ENCODE measurements at places on chromosomes 3 and 15.

DNA sequence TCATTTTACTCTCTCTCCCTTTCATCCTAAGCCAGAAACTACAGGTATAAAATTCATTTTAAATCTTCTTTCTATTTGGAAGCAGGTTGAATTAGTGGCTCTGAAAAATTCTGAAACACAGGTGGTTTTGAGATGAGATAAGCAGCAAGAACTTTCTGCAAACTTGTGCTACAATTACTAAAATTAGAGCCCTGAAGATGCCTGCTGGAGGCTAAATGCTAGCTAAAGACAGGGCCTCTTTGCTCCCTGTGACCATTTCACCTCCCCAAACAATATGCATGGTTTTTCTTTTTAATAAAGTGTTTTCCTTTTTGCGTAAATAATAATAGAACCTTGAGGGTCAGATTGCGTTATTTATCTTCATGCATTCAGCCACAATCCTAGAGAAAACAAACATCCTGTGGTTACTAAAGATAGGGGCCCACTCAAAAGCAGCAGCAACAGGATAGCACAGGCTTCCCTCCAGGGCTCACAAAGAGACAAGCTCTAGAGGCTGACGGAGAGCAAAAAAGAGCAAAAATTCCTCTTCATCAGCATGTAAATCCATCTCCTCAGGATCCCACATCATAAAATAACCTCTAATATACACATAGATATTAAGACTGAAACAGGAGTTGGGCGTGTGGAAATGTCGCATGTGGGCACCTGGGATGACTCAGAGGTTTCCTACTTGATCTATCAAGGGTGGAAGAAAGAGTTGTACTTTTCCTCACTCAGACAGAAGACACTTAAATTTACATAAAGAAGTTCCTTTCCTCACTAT, 26.5 kb upstream of the CP start:
- no peak for DNase-seq

DNA sequence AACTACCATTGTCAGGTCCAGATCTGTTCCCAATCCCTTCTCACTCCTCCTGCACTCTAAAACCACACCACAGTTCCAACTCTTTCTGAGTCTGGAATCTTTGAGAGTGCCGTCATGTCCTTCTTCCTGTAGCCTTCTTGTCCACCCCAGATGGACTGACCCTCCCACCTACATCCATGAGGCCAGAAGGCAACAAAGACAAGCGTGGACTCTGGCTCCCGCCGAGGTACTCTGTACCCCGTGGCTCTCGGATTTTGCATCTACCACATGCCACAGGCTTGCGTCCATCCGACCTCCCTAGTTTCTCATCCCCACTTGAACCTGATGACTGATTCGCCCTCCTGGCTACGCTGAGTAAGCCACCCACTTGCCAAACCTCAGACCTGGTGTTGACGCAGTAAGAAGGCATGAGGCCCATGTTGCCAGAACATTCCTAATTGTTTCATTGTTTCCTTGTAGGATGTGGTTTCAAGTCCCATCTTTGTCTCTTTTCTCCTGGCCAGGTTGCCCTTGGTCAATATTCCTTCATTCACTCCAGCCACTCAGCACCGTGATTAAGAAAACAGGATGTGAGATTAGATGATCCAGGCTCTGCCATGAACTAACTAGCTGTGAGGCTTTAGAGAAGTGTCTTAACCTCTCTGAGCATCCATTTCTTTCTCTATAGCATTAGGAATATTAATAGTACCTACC, 1.1 kb upstream of the ZBTB38 start:
- no peak for DNase-seq

DNA sequence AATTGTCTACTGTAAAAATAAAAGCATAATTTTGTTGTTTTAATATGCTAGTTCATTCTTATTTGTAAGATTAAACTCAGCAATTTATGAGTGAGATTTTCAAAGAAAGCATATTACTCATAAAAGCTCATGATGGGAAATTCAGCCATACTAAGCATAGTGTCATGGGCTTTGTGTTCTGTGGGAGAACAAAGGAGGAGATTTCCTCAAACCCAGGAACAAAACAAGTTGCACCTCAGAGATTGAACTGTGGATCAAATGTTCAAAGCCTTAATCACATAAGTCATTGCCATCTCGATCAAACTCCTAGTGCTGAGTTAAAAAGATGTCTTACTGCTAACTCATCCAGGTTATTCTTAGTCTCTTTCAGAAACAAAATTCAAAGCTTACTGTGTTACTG, 85.6 kb upstream of the PDZRN3 start:
- DNase-seq: no peak

- no peak for DNase-seq
Measured at GRCh38 chr15:68488290-68488689, 56.3 kb upstream of the ITGA11 start.

- DNase-seq: no peak
Measured at GRCh38 chr3:161333696-161334095, 37.6 kb downstream of the SPTSSB start.

GRCh38 chr3:87175732-87176131, 51.4 kb upstream of the CHMP2B start:
- no peak for DNase-seq

GRCh38 chr3:8981700-8982099, 18.4 kb upstream of the RAD18 start:
- no peak for DNase-seq

- DNase-seq: no peak
Measured at GRCh38 chr3:82561784-82562183, 800.3 kb upstream of the GBE1 start.

GRCh38 chr3:162525771-162526170, 1029.2 kb downstream of the OTOL1 start:
- no peak for DNase-seq

DNA sequence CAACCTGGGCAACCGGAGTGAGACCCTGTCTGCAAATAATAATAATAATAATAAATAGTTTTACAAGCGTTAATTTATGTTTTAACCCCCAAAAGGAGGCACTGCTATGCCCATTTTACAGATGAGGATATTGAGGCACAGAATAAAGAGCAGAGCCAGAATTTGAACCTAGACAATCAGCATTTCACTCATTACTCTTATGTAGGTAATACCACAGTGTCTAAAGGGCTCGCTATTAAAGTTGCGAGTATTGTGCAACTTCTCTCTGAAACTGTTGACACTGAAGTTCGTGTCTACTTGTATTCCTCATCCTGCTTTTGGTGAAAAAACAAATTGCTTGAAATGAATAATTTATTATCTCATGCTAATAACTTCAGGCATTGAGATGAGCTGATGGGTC, 2.8 kb downstream of the C2CD4A start:
- no peak for DNase-seq

DNA sequence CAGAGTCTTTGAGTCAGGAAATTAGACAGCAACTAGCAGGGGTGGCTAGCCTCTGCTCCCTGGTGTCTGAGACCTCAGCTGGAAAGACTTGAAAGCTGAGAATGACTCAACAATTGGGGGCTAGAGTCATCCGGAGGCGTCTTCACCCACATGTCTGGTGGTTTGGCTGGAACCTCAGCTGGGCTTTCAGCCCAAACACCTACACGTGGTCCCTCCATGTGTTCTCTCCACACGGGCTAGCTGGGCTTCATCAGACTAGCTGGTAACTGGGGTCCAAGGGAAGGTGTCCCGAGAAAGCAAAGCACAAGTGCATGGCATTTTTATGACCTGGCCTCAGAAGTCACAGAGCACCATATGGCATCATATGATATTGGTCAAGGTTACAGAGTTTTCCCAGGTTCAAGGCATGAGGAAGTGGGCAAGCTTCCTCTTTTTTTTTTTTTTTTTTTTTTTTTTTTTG, 19.9 kb upstream of the ABHD2 start:
- DNase-seq: no peak

DNA sequence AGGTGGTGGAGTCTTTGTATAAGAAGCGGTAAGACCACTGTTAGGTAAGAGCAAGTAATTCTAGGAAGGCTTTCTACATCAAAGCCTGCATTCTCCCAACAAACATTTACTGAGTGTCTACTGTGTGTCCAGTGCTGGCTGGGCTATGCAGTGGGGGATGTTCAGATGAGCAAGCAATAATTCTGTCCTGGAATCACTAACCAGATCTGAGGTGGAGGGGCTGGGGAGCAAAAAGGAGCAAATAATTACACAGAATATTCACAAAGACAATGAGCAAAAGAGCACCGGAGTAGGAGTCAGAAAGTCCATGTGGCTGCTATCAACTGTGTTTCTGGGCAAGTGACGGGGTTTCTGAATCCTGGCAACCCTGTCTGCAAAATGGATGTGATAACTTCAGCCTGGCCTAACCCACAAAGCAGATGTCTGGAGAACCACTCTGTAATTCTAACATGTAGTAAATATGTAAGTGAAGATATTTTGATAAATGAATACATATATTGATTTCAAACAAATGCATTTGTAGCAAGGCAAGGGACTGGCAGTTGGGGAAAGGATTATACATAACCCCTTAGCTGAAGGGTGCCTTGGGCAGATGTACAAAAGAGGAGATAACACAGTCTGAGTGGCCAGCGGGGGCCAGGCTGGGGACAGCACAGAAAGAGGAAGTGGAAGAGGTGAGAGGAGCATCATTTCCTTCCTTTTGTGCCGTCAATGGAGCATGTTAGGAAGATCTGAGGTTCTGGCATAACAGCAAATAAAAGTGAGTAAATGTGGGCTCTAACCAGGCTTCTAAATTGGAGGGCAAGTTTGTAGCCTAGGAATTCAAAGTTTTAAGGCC, 28.8 kb downstream of the CYP8B1 start:
- no peak for DNase-seq

DNA sequence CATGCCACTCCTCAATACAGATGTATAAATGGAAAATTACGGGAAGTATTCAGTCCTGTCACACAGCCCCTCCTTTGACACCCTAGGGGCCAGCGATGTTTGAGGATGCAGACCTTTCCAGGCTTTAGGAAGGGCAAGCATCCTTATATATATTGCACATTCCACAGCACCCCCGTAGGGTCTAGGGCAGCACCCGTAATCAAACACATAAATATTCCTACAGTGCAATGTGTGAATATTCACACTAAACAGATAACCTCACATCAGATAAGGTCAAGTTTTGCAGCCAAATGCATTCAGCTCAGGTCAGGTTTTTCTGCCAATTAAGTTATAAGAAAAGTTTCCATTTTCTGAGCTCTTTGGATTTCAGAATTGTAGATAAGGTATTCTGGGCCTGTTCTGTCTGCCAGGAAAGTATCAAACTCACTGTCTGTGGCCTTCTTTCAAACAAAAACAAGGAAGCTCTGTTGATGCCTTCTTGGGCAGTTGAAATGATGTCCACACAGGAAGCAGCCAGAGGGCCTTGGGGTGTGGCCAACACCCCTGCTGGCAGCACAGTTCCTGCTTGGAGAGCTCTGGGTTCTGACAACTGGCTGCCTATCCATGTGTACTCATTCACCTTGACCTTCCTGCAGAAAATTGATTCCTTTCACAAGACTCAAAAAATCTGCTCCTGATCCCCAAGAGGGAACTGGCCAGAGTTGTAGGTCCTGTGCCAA, 427.0 kb downstream of the NTRK3 start:
- no peak for DNase-seq

DNA sequence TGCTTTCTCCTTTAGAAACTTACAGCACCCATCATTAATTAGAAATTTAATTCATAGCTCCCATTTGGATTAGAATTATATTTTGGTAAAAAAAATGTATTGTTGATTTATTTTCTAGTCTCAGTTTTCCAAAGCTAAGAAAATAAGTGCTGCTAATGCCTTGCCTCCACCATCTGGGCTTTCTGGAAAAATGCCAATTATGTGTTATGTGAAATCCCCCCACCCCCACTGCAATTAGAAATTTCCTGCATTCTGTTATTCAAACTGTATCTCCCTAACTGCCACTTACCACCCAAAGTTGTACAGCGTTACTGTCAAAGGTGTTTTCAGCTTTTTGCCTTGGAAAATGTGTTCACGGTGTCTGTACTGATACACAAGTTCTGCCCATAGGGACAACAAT, 617.2 kb upstream of the UBE2E2 start:
- no peak for DNase-seq

GRCh38 chr3:177357352-177358090, 160.2 kb upstream of the TBL1XR1 start:
- DNase-seq: peak; percentile 63

DNA sequence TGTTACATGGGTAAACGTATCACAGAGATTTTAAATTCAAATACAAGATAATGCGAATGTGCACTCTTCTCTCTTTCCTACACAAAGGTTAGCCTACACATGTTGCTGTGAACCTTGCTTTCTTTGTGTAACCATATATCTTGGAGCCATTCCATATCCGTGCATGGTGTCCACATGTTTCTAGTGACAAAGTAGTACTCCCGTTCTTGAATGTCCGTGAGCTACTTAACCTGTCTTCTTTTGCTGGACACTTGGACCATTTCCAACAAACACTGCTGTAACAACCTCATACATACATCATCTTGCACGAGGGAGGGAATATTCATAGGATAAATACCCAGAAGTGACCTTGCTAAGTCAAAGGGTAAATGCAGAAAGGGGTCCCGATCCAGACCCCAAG, 75.0 kb downstream of the STRIT1 start:
- DNase-seq: no peak

GRCh38 chr15:99057697-99058420, 47.0 kb upstream of the SYNM start:
- no peak for DNase-seq

- no peak for DNase-seq
Measured at GRCh38 chr15:77826006-77826695, 193.4 kb upstream of the LINGO1 start.

DNA sequence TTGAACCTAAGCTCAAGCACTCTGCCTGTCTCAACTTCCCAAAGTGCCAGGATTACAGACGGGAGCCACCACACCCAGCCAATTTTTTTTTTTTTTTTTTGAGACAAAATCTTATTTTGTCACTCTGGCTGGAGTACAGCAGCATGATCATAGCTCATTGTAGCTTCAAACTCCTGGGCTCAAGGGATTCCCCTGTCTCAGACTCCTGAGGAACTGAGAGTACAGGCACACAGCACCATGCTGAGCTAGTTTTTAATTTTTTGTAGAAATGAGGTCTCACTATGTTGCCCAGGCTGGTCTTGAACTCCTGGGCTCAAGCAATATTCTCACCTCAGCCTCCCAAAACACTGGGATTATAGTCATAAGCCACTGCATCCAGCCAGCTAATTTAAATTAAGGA, 36.8 kb upstream of the SUCLG2 start:
- DNase-seq: no peak

GRCh38 chr3:4083225-4084015, 219.7 kb upstream of the SETMAR start:
- DNase-seq: no peak

DNA sequence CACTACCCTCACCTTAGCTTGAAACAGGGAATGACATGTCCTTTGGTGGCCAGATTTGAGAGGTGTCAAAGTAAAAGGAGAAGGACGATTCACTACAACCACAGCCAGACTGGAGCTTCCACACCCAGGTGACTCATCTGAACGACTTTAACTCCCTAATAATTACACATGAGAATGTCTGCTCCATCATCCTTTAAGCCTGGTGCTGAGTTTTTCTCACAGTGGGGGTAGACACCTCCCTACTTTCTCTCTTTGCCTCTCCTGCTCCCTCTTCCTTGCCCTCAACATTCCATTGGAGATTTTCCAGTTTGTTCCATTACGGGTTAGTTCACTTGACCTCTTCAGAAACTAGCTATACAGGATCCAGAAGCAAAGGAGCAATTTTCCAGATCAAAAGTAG, 154.3 kb upstream of the BHLHE40 start:
- peak; percentile 18 for DNase-seq

- DNase-seq: peak; percentile 100
Measured at GRCh38 chr3:176867681-176868663, 329.3 kb downstream of the TBL1XR1 start.

All from T47D (cell line).